ENCODE measurements at places on chromosomes 3 and 15. TPM values are rescaled to one million over a fixed set of nuclear protein-coding genes. Genes with fewer than 3 reads are reported as not detected.

The ZDHHC19 gene
- 0.97 TPM for polyA plus RNA-seq

The ZCWPW2 gene
- 0.17 TPM for polyA plus RNA-seq

The MEX3B gene
- 0.48 TPM for polyA plus RNA-seq

The ADGRG7 gene
- polyA plus RNA-seq: not detected

The RIOX2 gene
- polyA plus RNA-seq: 19.9 TPM

The GPD1L gene
- 4.9 TPM for polyA plus RNA-seq

The ABCC5 gene
- 14.1 TPM for polyA plus RNA-seq

The KLHL40 gene
- not detected for polyA plus RNA-seq

The CCR3 gene
- polyA plus RNA-seq: not detected

All from HepG2 (cell line).